ENCODE measurements at places on chromosomes 4 and X.
A peak's percentile ranks its signal among the peaks of the same experiment; 100 is the strongest.

- DNase-seq: no peak
Observed at GRCh38 chr4:74387790-74388189, 22.8 kb downstream of the EREG start.

DNA sequence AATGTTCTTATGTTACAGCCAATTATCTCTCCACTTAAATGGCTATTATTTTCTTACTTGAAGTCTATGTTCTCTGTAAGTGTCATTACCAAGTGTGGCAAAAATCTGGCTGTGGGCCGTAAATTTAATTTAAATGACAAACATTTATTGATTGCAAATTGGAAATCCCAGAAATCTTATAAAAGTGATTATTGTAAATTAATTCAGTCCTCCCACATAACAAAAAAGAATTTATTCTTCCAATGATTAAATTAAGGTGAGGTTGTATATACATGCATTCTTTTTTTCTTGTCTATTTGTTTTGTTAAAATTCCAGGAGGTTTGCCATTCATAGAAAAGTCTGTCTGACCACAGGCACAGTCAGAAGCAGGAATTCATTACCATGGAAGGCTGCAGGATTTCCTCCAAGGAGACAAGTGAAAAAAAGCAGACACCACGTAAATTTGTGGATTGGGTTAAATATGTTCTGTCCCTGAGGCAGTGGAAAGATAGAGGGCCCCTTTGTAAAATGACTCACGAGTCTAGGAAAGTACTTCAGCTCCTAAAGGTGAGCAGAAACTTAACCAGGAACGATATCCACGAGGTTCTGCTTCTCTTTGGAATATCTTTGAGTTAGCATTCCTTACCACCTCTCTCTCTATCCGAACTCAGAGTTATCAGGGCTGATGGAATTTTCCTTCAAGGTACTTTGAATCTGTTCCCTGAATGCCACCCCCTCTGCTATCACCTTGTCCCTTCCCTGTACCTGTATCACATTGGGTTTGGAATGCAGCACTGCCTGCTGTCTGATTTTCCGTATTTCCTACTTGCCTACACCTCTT lies 10.7 kb downstream of the PPARGC1A start:
- DNase-seq: no peak

DNA sequence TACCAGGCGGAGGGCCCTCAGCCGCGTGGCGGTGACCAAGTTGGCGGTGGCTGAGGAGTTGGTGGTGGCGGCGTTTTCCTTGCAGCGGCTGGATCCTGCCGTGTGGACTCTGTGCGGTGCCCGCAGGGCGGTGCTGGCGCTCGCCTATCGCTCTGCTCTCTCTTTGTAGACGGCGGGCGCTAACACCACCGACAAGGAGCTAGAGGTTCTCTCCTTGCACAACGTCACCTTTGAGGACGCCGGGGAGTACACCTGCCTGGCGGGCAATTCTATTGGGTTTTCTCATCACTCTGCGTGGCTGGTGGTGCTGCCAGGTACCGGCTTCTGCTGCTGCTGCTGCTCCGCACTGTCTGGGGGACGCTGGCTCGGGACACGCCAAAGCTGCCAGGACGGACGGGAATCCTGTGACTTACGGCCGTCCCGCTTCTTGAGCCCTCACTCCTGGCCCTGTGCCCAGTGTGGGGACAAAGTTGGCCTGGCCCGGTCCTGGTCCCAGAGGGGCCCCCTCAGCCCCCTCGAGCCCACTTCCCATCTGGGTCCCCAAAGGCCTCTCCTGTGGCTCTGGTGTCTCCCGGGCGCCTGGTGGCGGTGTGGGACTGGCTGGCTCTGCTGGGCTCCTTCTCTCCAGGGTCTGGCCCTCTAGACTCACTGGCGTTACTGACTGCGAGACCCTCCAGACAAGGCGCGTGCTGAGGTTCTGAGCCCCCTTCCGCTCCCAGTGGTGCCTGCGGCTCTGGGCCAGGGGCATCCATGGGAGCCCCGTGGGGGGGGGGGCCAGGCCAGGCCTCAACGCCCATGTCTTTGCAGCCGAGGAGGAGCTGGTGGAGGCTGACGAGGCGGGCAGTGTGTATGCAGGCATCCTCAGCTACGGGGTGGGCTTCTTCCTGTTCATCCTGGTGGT lies 10.7 kb downstream of the FGFR3 start:
- DNase-seq: no peak

GRCh38 chrX:112645774-112646173 lies 34.0 kb downstream of the LHFPL1 start:
- no peak for DNase-seq

GRCh38 chr4:56650262-56651055 lies 30.6 kb downstream of the HOPX start:
- no peak for DNase-seq

GRCh38 chrX:73182502-73183114 lies 32.0 kb downstream of the NAP1L2 start:
- no peak for DNase-seq

- peak; percentile 92 for DNase-seq
Observed at GRCh38 chrX:47540754-47541538, 20.1 kb upstream of the ARAF start.

GRCh38 chr4:20773144-20773997 lies 73.1 kb downstream of the PACRGL start:
- DNase-seq: peak; percentile 81

DNA sequence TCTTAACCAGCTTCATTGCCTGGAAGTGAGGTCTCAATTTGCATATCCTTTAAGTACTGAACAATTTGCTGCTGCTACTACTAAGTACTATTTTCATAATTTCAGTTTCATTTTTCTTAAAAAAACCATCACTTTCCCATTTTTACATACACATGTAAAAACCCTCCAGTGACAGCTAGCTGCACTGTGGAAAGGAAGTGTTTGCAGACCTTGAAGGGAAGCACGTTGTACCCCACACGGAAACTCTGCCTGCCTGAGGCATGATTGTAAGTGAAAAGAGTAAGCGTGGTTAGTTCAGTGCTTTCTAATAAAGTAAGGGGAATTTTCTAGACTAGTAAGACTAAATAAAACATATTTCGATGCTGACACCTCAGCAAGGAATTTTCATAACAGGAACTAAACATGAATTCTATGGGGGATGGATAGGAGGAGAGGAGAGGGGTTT lies 103.6 kb downstream of the RAPGEF2 start:
- DNase-seq: peak; percentile 52
